Activated naive CD4-positive, alpha-beta T cell treated with anti-CD3 and anti-CD28 coated beads, Interleukin-2, amount 50 U/mL, for 16 hours (primary cell): ENCODE measurements at places on chromosomes 13 and 19.

DNA sequence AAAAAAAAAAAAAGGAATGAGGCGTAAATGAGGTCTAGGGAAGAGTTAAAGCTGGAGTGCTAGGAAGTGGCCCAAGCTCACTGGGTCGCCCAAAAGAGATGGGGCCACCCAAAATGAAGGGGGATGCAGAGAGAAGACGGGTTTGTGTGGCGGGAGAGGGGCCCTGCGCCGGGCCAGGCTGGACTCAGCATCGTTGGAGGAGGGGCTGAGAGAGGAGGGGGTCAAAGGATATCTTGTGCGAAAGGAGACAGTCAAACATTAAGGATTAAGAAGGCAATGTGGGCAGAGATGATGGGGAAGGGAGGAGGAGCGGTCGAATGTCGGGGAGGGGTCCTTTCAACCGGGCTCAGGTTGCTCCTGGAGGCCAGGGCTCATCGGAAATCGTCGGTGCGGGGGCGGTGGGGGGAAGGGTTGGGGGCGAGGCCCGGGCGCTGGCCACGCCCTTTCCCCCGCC lies 825 bp upstream of the CARM1 start:
- no peak for DNase-seq

GRCh38 chr13:35332134-35332533 lies 144.4 kb downstream of the MAB21L1 start:
- DNase-seq, result no peak

DNA sequence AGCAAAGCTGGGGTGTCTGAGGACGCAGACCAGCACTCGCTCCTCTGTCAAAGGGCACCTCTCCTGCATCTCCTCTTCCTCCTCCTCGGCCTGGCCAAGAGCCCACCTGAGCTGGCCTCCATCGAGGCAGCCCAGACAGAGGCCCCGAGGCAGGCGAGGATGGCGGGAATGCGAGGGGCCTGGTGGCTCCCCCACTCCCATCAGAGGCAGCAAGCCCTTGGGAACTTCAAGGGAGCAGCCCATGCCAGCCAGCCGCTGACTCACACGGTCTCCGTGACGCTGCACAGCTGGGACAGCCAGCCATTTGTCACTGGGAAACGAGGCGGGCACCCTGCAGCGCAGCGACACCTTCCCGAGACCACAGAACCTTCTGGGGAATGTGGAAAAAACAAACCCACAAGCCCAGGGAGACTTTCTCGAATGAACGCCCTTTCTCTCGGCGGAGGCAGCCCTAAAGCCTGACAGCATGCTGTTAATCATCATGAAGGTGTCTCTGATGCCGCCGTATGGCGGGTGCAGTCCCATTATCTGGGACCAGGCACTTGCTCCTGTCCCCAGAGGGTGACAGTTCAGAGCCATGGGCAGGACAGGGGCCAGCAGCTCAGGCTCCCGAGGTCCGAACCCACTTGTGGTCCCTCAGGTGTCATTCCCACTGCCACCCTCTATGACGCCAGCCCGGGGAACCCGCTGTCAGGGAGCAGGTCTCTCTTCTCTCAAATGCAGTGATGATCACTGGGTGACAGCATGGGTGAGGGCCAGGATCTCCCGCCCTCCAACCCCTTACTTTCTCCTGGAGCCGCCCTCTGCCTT lies 53.0 kb downstream of the PEPD start:
- DNase-seq, result no peak

DNA sequence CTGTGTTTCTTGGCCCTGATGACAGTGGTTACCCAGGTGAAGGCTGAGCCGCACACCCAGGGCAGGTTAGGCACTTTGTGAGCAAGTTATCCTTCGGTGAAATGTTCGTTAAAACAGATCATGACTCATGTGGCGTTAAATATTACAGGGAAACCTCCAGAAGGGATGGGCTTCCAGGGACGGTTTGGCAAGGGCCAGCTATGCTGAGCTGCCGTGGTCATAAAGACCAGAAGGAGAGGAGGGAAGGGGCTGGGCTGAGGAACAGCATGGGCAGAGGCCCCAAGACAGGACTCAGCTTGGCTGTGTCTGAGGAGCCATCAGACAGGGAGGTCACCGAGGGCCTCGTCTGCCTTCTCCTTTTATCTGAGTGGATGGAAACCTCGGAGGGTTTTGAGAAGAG lies 47.5 kb downstream of the ATP11A start:
- no peak for DNase-seq

DNA sequence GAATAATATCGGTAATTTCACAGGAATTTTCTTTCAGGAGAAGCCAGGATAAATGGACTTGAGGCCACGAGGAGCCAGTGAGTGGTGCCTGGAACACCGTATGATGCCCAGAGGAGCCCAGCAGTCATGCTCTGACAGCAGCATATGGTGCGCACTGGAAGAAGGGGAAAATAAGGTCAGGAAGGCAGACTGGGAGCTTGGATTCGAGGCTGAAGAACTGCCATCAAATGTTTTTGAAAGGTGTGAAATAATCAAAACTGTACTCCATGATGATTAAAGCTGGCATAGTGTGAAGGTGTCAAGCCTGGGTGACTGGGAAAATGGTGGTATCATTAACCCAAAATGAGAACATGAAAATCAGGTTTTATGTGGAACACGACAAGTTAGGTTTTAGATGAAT lies 374.2 kb downstream of the DIAPH3 start:
- no peak for DNase-seq

GRCh38 chr19:12801466-12802266 lies at the start of the genes PRDX2 and THSD8:
Gene PRDX2, minus strand, starts transcription at chr19:12801800. Its CDS starts 539 bp downstream, at chr19:12801261.
Gene THSD8, plus strand, starts transcription at chr19:12802069. Its CDS starts 3 bp downstream, at chr19:12802072.
- DNase-seq, result peak; percentile 80

DNA sequence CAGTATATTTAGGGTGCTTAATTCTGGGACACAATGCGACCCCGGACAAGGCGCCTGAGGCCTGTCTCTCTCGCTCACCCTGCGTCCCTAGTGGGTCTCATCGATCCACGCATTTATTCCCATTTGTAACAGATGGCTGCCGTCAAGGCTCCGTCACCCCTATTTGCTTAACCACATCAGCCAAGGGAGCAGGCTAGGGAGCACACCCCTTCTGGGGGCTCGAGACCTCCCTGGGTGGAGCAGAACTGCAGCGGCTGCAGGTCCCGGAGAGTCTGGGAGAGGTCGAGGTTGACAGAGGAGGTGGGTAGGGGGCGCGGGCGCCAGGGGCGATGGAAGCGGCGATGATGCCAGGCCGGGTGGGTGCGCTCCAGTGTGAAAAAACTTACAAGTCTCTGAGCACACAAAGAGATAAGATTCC lies 507 bp downstream of the ALG5 start:
- peak; percentile 30 for DNase-seq

DNA sequence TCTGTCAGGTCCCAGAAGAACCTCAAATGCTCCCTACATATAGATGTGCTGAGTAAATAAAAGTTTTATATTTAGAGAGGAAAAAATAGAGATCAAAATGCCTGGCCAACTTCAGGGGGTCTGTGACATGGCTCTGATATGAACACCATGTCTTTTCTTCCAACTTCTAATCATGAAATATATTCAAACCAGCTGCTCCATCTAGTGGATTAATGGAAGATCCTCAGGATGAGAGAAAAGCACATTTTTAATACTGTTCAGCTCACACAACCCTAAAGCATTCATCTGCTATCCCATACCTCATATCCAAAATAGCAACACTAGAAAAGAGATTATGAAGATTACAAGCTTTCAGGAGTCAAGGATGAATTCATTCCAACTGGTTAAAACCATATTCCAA lies 56.0 kb upstream of the DOCK9 start:
- no peak for DNase-seq

DNA sequence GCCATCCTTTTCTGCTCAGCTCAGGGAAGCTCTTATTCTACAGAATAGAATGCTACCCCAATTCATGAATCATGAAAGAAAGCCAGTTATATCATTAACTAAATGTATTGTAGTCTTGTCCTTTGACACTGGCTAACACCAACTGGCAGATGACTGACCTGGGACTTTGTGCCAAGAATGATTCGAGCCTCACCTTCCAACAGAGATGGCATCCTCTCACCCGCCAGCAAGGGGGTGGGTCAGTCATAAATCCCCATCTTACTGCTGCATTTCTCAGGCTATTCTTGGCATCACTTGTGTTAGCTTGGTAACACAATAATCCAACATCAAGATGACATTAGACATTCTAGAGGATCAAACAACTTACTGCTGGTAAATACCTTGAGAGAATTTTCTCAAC lies 1239.8 kb upstream of the MIR17HG start:
- no peak for DNase-seq

DNA sequence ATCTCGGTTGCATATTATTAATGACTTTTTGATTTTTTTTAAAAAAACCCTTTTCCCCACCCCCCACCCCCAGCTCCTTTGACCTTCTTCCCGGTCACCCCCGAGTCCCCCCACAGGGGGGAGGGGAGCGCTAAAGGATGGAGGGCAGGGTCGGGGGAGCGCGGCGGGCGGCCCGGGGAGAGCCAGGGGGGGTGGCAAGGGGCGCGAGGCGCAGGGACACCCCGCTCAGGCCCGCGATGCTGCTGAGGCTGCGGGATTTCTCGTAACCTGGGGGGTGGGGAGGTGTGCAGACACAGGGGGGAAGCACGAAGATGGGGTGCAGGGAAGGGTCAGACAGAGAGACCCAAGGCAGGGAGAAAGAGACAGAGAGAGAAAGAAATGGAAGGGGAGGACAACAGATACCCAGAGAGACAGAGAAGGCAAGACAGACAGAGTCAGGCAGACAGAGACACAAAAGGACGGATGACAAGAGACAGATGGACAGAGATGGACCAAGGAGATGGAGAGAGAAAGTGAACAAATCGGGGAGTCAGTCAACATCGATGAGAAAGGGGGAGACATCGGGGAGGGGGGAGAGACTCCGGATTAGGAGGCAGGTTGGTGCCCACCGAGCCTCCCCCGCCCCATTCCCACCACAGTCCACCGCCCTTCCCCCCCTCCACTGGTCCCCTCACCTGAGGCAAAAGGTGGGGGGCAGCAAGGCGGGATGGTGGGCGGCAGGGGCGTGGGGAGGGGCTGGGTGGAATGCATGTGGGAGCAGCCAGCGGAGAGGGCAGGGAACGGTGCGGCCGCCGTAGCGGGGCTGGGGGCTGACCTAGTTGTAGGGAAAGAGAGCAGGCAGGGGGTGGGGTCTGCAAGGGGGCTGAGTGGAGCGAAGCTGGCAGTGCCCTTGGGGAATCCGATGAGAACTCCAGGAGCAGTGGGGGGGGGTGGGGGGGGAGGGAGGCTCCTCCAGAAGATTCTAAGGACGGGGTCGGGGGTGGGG lies 14.2 kb downstream of the KCNC3 start:
- DNase-seq, result no peak

DNA sequence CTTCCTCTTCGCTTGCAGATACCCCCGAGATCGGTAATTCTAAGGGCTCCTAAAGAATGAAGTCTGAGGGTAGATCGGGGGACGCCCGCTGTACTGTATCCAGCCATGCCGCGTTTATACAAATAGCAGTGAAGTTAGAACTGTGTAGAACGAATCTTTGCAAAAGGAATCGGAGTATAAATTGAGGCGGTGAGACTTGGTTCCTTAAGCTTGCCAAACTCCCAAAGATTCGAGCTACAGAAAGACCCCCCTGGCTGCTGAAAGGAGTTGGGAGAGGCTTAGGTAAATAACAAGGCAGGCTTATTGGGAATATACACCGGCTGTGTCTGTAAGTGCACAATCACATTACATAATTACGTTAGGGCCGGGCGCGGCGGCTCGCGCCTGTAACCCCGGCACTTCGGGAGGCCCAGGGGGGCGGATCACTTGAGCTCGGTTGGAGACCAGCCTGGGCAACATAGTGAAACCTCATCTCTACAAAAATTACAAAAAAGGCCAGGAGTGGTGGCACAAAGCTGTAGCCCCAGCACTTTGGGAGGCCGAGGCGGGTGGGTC lies 12.2 kb downstream of the TMEM160 start:
- no peak for DNase-seq

DNA sequence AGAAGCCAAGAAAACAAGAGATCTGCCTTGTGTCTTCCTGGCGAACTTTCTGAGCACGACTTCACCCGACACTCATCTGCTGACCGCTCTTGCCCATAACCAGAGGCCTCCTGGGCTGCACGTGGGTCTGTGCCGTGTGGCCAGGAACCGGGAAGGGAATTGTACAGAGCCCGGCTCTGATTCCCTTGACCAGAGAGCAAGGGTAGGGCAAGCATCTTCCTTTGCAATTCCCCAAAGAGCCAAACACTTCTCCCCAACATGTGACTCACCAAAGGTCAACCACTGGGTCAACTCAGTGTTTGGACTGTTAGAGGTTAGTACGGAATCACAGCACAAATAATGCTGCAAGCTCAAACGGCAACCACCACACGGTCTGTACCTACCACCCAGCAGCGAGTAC lies 48.9 kb downstream of the KLF2 start:
- no peak for DNase-seq

DNA sequence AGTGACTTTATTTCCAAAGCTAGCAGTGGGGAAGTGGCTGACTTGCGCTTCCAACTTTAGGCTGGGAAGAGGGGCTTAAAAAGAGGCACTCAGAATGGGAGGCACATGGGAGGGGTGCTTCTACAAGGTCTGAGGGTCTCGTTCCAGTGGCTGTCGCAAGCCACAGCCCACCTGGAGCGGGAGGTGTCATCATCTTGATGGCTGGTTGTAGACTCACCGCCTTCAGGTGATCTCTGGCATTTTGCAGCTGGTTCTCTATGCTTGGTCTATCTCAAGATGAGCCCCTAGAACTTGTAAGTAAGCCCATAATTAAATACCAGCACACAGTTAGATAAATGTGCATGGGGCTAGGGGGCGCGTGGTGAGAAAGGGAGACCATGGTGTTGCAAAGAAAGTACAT lies 9.2 kb downstream of the TEX29 start:
- no peak for DNase-seq
